ENCODE measurements at places on chromosomes 16 and 17.

GRCh38 chr17:68498479-68499326 is 13.5 kb upstream of the PRKAR1A start:
- DNase-seq = no peak

- no peak for DNase-seq
These were observed 30.3 kb upstream of the LRRC37A start for GRCh38 chr17:46264456-46265198.

DNA sequence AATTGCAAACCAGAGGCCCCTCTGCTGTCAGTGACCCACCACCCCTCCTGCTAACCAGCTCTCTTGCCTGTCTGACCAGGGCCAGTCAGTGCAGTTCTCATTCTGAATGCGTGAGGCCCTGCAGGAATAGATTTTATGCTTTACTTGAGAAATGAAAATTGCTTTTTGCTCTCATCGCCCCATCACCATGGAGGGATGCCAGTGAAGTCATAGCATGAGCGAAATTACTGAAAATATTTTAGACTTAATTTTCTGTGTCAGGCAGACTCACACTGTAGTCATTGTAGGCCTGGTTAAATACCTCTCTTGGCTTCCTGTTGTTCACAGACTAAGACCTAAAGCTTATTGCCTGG is 490.5 kb upstream of the CDH5 start:
- no peak for DNase-seq

DNA sequence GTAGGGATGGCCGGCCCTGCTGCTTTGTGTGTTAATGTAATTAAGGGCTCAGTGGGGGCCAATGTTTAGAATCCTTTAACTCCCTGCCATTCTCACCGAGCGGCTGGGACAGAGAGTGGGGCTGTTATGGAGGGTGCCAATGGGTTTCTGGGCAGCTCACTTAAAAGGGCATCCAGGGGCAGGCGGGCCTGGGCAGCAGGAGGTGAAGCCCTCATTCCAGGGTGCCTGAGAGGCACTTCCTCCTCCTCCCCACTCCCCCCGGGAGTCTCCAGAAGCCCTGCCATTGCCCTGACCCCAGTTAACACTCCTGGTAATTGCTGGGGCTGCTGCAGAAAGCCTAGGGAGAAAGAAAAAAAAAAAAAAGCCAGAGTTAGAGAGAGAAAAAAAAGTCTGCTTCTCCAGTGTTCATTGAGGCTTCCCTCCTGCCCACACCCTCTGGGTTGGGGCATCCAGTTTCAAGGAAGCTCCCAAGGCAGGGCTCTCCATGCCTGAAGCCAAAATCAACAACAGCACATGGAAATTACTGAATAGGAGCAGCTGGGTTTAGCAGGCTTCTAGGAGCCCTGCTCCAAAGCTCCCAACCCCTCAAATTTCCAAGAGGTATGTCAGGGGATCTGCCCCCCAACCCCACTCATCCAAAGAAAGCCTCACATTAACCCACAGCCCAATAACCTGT is 28.0 kb downstream of the CUEDC1 start:
- no peak for DNase-seq

DNA sequence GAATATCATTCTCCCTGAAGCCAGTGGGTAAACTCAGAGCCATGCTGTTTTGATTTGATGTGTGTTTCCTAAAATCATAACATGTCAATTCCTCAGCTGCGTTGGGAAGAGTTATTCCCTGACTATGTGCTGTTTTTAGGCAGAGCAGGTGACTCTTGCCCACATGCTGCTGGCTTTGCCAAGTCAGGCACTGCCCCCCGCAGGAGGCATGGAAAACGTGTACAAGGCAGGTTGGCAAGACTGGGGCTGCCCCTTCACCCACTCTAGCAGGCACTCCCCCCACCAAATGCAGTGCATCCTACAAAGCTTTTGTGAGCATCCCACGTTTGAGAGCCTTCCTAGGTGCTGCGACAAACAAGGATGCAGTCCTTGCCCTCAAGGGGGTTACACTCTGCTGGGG is 38.3 kb upstream of the NAT9 start:
- DNase-seq = no peak

DNA sequence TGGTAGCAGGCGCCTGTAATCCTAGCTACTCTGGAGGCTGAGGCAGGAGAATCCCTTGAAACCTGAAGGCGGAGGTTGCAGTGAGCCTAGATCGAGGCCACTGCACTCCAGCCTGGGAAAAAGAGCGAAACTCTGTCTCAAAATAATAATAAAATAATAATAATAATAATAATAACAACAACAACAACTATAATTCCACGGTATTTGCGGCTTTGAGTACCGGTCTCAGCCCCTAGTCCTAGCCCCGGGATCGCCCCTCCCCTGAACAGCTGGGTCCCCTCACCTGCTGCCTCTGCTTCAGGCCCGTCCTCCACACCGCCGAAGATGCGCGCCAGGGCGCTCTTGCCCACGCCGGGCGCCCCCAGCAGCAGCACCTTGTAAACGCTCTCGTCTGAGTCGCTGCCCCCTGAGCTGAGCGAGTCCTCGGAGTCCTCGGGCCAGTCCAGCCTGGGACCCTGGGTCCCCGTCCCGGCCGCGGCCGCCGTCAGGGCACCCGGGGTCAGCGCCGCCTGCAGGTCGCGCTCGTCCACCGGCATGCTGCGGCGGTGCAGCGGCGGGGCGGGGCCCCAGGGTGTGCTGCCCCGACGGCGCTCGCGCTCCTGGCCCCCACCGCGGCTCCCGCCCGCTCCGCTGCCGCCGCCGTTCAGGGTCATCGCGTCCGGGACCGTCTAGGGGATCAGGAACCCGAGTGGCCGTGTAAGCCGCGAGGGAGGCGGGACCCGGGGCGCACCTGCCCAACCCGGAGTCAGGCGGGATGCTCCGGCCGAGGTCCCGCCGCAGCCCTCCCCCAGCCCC is 611 bp downstream of the RRAD start:
- no peak for DNase-seq

DNA sequence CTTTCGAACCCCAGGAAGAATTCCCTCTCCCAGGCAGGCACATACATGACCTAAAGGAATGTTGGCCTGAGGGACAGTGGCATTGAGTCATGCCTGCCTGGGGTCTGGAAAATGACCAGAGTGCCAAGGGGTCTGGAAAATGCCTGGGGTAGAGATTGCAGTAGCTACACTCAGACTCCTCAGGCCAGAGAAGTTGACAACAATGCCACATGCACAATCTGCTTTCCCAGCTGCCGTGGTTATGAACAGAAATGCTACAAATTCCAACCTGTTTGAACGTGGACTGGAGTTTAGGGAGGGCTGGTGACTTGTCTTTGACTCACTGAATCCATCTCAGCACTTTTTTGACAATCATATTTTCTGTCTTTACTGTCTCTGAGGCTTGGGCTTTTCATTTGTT is 250.0 kb downstream of the ABCC12 start:
- DNase-seq = no peak

GRCh38 chr16:75254359-75254837 is 3.0 kb upstream of the BCAR1 start:
- DNase-seq = no peak

DNA sequence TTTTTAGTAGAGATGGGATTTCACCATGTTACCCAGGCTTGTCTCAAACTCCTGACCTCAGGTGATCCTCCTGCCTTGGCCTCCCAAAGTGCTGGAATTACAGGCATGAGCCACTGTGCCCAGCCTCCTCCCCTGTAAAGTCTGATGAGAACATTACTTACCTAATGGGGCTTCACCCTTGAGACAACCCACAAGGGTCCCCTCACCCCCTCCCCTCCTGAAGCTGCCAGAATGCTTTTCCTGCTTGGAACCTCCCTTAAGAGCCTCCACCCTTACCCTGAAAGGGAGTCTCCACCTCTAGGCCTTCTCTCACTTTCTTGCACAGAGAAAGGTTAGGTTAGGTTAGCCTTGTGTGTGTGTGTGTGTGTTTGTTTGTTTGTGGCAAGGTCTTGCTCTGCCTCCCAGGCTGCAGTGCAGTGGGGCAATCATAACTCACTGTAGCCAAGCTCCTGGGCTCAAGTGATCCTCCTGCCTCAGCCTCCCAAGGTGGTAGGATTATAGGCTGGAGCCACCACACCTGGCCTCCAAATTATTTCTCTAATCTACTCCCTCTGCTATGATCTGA is 8.9 kb downstream of the SLC5A11 start:
- DNase-seq = no peak

Data from spinal cord (tissue), 10 donors.